ENCODE measurements at places on chromosomes 3 and 15.

DNA sequence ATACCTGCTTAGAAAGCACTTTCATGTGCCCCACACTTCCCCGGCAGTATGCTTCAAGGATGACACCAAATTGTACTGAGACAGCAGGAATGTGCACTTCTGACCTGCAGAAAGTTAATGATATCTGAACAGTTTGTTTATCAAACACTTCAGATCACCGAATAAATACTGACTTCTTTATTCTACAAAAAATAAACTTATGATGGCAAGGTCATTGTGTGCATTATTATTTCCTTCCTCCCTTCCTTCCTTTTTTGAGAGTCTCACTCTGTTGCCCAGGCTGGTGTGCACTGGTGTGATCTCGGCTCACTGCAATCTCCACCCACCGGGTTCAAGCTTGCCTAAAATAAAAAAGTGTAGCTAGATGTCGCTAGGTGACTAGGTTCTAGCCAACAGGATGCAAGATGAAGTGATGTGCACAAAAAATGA lies 80.3 kb downstream of the FAIM start:
- no peak for DNase-seq

GRCh38 chr3:133703915-133704314 lies 42.2 kb upstream of the TOPBP1 start:
- DNase-seq = no peak

DNA sequence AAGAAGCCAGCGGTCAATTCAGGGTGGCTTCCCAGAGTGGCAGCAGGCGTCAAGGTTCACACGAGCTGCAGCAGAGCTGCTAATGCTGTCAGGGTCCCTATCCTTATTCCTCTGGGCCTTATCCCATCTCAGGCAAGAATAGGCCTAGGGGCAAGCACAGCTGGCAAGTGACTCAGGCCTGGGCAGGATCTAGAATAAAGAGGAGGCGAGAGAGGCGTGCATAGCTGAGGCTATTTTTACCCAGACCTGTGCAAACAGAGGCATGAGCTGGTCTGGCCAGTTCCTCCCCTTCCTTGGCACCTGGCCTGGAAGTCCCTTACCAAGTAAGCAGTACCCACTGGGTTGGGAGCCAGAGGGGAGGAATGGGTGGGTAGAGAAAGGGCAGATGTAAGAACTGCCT lies 12.2 kb upstream of the VIPR1 start:
- no peak for DNase-seq

DNA sequence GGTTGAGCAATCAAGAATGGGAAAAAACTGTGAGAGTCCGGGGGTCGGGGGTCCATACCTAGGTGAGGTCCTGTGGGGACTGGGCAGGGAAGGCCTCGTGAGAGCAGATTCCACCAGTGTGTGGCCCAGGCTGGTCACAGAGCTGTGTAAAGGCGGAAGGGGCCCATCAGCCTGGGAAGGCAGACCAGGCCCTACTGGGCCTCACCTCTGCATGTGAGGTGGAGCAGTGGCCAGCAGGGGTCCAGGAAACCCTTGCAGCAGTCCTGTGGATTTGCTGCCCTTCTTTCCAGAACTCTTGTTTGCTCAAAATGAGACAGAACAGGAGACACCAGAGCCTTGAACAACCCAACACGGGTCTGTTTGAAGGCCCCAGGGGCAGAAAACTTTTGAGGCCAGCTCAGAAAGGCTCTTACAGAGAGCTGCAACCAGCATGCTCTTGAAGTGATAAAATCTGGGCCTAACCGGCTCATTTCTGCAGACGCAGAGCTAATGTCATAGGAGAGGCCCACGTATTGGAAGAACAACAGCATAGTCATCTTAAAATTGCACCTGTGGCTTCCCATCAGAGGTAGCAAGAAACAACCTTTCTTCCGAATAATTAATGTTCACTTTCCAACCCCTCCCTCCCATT lies 30.3 kb upstream of the HHATL start:
- no peak for DNase-seq

GRCh38 chr3:159605101-159605500 lies 383.5 kb upstream of the IL12A start:
- no peak for DNase-seq

DNA sequence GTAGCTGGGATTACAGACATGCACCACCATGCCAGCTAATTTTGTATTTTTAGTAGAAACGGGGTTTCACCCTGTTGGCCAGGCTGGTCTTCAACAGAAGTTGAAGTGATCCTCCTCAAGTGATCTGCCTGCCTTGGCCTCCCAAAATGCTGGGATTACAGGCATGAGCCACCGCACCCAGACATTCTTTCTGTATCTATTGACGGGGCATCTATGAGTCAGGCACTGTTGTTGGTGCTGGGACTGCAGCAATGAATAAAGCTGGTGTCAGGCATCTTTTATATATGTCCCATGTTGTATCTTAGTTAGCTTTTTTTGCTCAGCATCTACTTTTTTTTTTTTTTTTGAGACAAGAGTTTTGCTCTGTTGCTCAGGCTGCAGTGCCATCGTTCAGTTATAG lies 47.6 kb upstream of the ULK4 start:
- no peak for DNase-seq

DNA sequence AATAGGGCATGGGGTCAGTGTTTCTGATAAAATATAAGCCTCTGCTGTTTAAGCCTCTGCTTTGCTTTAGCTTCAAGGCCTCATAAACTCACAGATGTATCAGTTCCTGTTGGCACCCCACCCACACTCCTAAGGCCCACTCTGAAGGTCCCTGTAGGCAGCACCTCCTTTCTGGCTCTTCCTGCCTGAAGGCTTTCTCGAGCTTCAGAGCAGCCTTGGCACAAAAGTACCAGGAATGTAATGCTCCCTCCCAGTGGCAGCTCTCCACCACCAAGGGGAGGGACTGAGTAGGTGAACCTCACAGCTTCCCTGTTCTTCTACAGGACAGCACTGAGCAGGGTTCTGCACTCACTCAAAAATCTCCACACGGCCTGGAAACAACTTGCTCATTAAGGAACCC lies 102.2 kb downstream of the ABHD5 start:
- DNase-seq = no peak

DNA sequence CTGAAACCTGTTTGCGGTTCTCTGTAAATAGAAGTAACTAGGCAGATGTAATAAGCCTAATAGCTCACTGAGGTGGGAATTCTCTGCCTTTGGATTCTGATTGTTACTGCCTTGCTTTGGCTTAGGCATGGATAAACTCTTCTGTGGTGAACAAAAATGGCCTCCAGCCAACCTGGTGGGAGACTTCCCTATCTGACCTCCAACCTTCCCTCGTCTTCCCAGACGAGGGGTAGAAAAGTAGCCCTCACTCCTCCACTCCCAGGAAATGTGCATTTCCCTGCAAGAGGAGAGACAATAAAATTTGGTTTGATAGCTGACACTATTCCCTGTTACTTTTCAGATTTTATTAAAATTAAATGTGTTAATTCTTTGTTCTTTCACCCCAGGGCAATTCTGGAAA lies 606 bp upstream of the CD96 start:
- no peak for DNase-seq

DNA sequence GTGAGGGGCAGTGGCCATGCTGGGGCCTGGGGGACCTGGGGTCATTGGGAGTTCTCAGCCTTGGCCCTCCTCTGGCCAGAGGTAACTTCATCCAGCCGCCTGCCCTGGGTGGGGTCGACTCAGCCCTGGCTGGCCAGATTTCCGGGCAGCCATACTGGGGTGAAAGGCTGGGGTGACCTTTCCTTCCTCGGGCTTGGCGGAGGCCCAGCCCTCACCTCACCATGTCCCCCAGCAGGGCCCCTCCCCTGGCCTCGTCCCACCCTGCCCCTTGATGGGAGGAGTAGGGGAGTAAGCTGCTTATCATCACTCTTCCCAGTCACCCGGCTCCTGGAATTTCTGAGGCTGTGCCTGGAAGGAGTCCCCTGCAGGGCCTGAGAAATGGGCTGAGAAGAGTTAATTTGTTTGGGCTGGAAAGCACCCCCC lies 5.4 kb downstream of the SEMA3F start:
- no peak for DNase-seq

DNA sequence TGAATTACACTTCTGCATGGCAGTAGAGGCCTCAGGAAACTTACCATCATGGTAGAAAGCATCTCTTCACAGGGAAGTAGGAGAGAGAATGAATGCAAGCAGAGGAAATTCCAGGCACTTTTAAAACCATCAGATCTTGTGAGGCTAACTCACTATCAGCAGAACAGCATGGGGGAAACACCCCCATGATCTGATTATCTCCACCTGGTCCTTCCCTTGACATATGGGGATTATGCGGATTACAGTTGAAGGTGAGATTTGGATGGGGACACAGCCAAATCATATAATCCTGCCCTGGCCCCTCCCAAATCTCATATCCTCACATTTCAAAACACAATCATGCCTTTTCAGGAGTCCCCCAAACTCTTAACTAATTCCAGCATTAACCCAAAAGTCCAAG lies 691.1 kb downstream of the SI start:
- DNase-seq = no peak

- no peak for DNase-seq
Measured at GRCh38 chr3:103532986-103533385, 1098.2 kb downstream of the ZPLD1 start.

- no peak for DNase-seq
Measured at GRCh38 chr15:74451861-74452835, 8.8 kb downstream of the UBL7 start.

- DNase-seq = no peak
Measured at GRCh38 chr15:56342653-56343052, 22.6 kb upstream of the TEX9 start.

- no peak for DNase-seq
Measured at GRCh38 chr3:132378048-132378762, 39.1 kb upstream of the DNAJC13 start.

DNA sequence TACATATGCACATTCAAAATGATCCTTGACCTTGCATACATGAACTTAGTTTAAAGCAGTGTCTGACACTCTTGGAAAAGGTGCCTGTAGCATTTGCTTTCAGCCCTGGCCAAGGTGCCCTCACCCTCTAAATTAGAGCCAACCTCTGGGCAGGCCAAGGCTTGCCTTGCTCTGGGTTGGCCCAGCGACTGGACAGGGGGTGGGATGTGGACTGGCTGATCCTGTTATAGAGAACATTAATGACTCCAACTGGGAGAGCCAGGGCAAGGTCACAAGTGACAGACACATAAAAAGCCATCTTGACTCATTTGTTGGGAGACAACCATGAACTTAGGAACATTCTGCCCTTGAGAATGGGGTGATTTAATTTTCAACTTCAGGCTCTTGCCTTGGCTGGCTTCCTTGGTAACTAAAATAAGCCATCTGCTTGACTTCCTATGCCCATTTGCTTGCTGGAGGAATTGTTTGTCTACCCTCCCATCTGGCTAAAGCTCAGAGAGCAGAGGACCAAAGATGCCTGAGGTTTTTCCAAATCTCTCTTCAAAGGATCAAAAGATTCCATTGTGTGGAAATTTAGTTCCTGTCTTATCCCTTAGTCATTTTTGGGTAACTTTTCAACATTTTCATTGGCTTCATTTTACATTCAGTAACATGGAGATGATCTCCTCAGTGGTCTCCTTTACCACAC lies 403.7 kb downstream of the SOX2 start:
- no peak for DNase-seq

GRCh38 chr3:154942827-154943226 lies 137.3 kb upstream of the MME start:
- DNase-seq = no peak

DNA sequence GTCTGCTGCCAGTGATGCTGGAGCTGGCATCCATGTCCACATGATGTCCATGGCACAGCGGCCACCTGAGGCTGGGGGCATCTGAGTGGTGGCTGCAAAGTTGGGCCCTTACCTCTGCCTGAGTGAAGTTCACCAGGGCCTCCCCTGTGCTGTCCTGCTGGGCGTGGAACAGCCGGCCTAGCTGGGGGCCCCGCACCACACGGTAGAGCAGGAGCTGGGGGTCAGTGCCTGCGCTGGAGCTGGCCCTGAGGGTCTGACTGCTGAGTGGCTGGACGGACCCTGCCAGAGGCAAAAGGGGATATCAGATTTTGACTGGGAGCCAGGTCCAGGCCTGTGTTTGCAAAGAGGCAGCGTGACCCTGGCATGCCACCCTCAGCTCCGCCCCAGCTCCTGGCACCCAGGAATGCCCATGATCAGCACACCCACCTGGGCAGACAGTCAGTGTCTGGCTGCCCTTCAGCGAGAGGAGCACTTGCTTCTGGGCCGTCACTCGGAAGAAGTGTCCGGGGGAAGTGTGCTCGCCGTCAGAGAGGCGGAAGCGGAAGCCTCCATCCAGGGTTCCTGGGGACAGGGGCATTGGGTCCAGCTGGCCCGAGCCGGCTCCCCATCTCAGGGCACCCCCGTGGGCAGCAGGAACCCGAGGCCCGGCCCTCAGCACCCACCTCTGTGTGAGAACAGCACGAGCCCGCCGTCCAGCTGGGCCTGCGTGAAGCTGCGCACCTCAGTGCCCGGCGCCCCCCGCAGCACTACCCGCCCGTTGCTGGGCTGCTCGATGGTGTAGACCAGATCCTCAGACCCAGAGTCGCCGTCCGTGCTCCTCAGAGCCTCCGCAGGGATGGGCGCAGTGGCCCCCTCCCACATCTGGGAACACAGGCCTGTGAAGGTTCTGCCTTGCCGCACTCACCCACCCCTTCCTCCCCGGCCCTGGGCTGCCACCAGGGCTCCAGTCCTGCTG lies 30.2 kb downstream of the CSPG4 start:
- no peak for DNase-seq

DNA sequence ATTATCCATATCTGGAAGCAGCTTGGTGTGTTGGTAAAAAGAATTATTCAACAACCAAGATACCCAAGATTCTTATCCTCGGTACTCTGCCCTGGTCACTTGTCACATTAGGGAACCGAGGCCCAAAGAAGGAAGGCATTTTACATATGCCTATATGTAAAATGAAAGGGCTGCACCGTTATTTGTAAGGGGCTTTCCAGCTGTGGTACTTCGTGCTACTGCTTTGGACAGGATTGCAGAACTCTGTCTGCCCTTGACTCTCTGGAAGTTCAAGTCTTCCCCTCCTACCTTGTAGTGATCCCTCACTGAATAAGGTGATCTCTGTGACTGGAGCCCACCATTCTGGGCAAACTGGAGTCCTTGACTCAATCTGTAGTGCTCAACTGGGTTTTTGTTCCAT lies 198.9 kb upstream of the TOPAZ1 start:
- no peak for DNase-seq

DNA sequence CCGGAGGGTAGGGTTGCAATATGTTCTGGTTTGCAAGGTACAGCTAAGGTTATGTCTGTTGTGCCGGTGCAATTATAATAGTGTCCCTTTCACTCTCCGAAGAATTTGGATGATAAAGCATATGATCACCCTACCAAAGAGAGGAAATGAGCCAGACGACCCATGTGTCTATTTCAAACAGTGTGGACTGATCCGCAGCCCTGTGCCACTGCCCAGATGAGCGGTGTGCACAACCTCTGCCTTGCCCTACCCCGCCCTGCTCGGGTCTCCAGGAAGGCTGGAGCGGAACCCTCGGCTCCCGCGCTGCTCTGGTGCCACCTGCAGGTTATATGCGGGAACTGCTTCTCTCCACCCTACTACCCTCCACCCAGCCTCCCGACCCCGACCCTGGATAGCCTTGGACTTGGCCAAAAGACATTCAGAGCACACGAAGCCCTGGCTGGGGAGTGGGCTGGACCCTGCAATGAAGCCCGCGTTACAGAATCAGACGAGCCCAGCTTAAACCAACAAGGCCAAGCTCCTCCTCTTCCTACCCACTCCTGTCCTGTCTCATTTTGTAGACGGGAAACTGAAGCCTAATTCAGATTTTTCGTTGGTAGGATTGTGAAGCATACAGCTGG lies 68.4 kb upstream of the CHRNB4 start:
- peak; percentile 81 for DNase-seq
